ENCODE measurements at places on chromosomes 6 and 20.

DNA sequence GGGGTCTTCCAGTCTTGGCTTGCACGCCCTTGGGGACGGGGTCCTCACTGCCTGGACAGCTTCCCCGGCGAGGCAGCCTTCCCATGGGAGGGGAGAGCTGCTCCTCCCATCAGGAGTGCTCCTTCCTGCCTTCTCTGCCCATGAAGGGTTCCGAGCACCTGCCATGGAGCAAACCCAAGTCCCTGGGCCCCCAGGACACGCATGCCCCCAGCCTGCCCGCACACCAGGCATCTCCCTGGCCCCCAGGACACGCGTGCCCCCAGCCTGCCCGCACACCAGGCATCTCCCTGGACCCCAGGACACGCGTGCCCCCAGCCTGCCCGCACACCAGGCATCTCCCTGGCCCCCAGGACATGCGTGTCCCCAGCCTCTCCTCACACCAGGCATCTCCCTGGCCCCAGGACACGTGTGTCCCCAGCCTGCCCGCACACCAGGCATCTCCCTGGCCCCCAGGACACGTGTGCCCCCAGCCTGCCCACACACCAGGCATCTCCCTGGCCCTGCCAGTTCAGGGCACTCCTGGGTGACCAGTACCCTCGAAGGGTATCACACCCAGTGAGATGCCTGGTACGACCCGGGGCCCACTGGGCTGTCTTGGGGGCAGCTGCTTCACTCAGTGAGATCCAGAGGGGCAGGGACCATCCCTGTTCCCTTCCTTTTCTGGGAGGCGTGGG, 21.7 kb downstream of the COL20A1 start:
- no peak for DNase-seq

DNA sequence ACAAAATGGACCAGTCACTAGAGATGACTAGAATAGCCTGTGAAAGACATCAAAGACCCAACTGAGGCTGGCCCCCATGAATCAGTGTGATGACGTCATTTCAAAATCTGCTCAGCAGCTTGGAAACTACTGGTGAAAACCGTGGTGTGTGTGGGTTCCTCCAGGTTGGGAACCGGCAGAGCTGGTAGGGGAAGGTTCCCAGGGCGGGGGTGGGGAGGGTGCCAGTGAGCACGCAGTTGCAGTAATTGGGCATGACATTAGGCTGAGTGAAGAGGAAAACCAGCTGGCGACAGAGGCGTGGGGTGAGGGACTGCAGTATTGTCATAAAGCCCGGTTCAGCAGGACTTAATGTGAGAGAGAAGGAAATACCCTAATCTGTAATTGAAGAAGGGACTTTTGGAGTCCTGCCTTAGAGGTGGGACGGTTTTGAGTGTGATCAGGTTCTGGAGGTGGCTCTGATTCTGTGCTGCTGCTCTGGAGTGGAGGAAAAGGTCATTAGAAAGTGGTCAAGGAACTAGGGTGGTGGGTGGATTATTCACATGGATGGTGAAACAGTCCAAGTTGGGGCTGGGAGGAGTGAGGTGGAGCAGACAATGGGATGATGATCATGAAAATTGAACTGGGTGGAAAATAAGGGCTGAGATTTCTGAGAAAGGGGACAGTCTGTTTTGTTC, 52.0 kb upstream of the MTHFD1L start:
- DNase-seq = no peak

DNA sequence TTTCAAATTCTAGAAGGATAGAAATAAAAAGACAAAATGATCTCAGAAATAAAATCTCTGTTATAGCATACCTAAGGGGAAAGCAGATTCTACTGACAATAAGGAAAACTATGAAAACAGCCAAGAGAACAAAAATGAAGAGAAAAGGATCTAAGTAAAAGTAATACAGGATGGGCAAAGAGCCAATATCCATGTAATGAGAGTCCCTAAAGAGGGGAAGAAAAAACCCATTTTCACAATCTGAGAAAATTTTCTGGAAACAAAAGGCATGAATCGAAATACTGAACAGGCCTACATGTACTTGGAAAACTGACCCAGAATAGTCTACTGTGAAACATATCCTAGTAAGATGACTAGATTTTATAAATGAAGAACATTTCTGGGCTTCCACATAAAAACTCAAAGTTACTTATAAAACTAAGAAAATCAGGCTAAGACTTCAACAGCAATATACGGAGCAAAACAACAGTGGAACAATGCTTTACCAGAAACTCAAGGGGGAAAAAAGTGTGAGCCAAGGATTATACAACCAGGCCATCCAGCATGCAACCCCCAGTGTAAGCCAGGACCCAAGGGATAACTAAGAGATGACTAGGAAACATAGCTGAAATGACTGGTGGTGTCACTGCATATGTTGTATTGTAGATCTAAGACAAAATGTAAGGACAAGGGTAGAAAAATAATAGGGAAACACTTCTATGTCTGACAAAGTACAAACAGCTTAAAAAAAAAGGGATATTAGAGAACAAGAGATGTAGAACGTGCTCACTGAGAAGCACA, 10.2 kb downstream of the NAPB start:
- no peak for DNase-seq

DNA sequence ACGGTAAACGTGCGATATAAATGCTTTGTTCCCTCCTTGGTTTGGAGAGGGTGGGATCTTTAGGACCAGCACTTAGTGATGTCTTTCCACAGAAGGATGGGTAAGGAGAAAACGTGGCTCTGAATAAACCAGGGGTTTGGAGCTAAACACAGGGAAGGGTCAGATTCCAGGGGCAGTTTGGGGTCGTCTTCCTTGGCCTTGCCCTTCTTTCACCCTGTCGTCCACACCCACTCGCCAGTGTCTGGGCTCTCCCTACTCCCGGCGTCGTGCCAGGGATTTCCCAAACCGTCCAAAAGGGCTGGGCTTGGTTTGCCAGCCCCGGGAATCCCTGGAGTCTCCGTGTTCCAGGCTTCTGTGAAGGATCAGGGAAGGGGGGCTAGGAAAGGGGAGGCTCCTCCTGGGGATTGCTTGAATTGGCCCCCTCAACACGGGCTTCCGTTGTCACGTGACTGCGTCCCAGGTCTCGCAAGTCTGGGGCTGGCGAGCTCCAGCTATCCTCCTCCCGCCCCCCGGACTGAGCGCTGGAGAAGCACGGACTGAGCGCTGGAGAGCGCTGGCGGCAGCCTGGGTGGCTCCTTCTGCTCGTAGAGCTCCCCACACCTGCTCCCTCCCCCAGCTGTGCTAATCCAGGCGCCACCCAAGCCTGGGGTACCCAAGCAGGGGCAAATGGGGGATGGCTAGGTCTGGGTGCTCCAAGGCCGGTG, 9.4 kb upstream of the ARMC12 start:
- DNase-seq = no peak

GRCh38 chr20:55099251-55099650, 623.9 kb downstream of the DOK5 start:
- no peak for DNase-seq

- DNase-seq = no peak
Measured at GRCh38 chr6:149852881-149853280, 11.3 kb downstream of the LRP11 start.

DNA sequence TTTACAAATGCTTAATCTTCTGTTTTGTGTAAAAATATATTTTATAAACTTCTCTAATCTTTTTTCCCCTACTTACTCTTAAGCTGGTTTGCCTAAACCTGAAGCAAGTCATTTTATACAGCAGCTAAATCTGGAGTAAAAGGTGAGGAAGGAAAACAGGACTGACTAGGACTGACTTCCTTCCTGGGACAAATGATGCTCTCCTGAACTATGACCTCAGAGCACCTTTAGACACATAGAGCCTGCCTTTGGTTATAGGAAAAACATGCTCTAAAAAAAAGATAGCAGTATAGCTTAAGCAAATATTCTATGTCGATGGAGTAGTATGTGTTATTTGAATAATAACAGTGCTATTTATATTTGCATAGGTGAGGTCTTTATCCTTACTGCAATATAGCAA, 21.5 kb upstream of the ADGRG6 start:
- no peak for DNase-seq

DNA sequence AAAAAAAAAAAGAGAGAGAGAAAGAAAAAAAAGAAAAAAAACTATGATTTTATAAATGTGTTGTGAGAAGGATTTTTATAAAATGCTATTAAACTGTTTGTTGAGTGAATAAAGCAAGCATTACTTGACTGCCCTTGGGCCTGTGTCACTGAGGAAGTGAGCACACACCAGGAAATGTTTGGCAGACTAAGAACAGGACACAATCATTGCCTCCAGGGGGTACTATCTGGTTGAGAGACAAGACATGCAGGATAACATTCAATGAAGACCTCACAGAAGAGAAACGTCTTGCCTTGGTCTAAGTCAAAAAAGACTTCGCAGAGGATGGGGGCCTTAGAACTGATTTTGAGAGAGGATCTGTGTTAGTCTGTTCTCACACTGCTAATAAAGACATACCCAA, 40.6 kb downstream of the MTFR2 start:
- DNase-seq = no peak

DNA sequence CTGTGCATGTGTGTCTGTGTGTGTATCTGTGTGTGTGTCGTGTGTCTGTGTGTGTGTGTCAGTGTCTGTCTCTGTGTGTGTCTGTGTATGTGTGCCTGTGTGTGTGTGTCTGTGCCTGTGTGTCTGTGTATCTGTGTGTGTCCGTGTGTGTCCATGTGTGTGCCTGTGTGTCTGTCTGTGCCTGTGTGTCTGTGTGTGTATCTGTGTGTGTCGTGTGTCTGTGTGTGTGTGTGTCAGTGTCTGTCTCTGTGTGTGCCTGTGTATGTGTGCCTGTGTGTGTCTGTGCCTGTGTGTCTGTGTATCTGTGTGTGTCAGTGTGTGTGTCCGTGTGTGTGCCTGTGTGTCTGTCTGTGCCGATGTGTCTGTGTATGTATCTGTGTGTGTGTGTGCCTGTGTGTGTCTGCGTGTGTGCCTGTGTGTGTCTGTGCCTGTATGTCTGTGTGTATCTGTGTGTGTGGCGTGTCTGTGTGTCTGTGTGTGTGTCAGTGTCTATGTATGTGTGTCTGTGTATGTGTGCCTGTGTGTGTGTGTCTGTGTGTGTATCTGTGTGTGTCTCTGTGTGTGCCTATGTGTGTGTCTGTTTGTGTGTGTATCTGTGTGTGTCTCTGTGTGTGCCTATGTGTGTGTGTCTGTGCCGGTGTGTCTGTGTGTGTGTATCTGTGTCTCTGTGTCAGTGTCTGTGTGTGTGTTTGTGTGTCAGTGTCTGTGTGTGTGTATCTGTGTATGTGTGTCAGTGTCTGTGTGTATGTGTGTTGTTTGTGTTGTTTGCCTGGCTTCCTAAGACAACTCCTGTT, 11.6 kb downstream of the SNPH start:
- DNase-seq = no peak

GRCh38 chr20:13141546-13141945, 79.5 kb upstream of the ISM1 start:
- DNase-seq = no peak

GRCh38 chr6:118696271-118696670, 44.9 kb upstream of the CEP85L start:
- no peak for DNase-seq

DNA sequence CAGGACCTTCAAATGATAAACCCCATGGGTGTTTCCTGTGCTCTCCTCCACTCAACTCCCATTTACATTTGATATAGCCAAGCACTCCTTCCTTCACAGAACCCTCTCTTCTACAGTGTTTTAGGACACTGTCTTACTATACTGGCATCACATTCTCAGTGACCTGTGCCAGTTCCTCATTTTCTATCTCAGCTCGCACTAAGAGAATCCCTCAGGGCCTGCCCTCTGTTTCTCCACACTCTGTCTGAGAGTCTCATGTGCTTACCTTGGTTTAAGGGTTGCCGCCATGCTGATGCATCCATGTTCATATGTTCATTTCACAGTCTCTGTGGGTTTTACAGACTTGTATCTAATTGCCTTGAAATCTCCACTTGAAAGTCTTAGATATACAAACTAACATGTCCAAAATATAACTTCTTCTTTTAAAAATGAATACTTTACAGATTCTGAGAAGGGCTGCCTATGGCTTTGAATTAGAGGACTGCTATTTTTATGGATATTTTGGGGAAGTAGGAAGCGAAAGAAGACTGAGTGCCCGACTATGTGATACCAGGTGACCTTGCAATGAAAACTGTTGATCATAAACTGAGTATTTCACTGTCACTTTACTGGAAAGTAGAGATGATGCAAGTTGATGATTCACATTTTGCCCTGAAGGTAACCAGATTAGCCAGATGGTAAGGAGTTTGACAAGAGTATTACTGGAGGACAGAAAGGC, 153.1 kb upstream of the SIM1 start:
- no peak for DNase-seq

- DNase-seq = no peak
Measured at GRCh38 chr6:161452241-161452640, 178.4 kb upstream of the AGPAT4 start.

DNA sequence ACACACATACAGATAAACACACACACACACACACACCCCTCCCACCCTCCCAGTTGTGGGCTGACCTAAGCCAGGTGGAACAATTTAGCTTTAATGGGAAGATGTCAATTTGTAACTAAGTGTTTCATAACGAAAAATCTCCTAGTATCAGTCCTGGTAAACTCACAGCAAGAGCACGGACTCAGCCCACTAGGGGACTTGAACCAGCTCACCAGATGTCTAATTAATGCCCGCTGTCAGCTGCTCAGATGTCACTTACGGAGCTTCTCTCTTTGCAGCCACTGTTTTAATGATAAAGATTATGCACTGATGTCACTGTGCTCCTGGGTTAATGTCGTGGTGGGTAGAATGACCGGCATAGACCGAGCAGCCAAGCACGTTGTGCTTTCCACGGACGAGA, 116.6 kb upstream of the INSM1 start:
- no peak for DNase-seq

- no peak for DNase-seq
Measured at GRCh38 chr6:130008236-130008873, 10.0 kb upstream of the L3MBTL3 start.

- DNase-seq = no peak
Measured at GRCh38 chr6:25829375-25829774, 2.5 kb downstream of the SLC17A1 start.

GRCh38 chr20:34324541-34324940, 21.4 kb upstream of the AHCY start:
- no peak for DNase-seq

DNA sequence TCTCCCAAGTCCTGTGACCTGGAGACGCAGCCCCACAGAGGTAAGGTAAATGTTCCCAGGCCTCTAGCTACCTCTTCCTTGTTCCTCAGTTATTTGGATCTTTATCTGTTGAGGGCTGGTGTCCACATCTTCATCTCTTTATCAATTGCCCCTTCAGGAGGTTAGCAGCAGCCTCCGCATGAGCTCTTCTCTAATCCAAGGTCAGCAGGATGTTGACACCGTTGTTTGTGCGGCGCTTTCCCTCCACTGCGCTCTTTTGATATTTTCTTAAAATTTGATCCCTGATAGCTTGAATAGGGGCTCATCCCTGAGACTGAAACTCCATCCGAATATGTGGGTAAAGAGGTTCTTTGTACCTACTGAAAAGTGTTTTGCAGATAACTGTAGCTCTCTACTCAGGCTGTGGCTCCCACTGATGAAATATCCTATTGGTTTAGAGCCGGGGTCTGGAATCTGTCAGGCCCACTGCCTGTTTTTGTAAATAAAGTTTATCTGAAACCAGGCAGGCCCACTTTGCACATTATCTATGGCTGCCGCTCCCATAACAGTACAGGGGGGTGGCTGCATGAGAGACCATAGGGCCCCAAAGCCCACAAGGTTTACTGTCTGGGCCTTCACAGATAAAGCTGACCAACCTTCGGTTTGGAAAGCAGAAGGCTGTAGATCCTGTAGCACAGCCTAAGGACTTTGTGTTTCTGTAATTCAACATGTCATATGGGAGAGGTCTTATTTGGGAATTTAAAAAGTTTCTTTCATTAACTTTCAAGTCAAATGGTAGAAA, 362.6 kb downstream of the QKI start:
- DNase-seq = no peak

GRCh38 chr6:79546186-79546585, 9.0 kb upstream of the LCA5 start:
- no peak for DNase-seq

- DNase-seq = no peak
Measured at GRCh38 chr6:165692106-165692653, 29.1 kb upstream of the PDE10A start.

All from naive thymus-derived CD8-positive, alpha-beta T cell (primary cell).